ENCODE measurements at places on chromosomes 1 and 21.

DNA sequence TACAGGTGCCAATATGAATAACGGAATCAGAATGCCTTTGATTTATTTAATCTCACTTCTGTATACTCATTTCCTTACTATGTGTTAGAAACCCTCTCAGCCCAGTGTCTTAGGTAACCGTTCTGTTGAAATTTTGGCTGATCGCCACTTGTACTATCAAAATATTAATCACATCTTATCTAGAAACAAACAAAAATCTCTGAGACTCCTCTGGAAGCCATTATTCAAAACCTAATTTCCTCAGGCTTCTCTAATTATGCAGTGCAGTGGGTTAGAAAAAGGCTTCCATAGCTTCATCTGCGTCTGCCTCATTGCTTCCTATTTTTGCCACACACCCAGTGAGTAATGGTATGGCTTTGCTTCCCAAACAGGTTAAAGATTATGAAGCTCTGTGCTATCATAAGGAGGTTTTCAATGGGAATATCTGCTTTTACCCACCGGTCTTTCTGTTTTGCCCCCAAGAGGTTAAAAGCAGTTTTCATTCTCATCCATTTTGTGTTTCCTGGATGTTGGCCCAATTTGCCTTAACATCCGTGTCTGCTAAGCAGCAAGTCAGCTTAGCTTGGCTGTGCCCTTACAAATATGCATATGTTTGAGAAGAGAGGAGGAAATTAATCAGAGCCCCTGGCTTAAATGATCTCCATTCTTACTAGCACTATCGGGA lies 129.6 kb downstream of the RYR2 start:
- no peak for DNase-seq

GRCh38 chr21:37006486-37007291 lies at the start of gene RIPPLY3:
Gene RIPPLY3, plus strand, starts transcription at chr21:37006702. Its CDS starts 71 bp downstream, at chr21:37006773.
- DNase-seq = peak; percentile 34

DNA sequence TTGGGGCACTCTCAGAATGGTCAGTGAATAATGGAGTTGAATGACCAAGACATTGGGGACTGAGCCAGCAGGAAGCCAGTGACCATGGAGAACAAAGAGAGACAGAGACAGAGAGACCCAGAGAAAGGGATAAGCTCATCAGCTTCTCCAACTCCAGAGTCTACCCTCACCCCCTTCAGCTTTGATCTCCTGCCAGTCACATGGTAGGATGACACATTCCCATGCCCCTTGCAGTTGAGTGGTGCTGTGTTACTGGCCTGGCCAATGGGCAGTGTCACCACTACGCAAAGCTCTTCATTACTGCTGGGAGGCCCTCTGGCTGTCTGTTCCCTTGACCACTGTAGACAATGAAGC lies 643.5 kb downstream of the AJAP1 start:
- no peak for DNase-seq

- no peak for DNase-seq
Measured at GRCh38 chr1:107432108-107432507, 291.3 kb downstream of the NTNG1 start.

GRCh38 chr1:165840423-165840822 lies 13.0 kb downstream of the UCK2 start:
- no peak for DNase-seq
